ENCODE measurements at places on chromosomes 5 and 9.

- no peak for DNase-seq
Observed at GRCh38 chr9:86557063-86557766, 203.0 kb upstream of the TUT7 start.

GRCh38 chr9:4567601-4568000 lies 77.3 kb downstream of the SLC1A1 start:
- no peak for DNase-seq

DNA sequence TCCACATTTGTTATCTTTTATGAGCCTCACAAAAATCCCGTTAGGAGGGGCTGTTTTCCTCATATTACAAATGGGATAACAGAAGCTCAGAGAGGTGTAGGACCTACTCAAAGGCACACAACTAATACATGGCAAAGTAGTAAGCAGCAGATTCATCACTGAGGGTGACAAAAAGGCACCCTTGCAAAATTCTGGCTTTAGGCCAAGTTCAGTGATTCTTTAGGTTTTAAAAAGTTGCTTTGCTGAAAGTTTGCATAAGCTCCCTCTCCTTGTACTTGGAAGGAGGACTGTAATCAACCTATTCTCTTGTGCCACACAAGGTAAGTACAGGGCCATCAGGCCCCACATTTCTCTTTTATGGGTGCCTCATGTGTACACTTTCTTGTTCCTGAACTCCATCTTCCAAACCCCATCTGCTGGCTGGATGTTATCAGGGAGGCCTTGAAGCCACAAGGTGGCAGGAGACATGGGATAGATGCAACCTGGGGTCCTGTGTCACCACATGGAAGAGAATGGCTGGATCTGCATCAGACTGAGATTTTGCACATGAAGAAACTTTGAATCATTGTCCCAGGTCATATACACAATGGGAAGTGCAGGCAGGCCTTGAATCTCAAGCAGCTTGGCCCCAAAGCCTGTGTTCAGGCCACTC lies 311.6 kb downstream of the MSX2 start:
- no peak for DNase-seq

GRCh38 chr9:69931340-69931739 lies 110.7 kb downstream of the CFAP95 start:
- no peak for DNase-seq

DNA sequence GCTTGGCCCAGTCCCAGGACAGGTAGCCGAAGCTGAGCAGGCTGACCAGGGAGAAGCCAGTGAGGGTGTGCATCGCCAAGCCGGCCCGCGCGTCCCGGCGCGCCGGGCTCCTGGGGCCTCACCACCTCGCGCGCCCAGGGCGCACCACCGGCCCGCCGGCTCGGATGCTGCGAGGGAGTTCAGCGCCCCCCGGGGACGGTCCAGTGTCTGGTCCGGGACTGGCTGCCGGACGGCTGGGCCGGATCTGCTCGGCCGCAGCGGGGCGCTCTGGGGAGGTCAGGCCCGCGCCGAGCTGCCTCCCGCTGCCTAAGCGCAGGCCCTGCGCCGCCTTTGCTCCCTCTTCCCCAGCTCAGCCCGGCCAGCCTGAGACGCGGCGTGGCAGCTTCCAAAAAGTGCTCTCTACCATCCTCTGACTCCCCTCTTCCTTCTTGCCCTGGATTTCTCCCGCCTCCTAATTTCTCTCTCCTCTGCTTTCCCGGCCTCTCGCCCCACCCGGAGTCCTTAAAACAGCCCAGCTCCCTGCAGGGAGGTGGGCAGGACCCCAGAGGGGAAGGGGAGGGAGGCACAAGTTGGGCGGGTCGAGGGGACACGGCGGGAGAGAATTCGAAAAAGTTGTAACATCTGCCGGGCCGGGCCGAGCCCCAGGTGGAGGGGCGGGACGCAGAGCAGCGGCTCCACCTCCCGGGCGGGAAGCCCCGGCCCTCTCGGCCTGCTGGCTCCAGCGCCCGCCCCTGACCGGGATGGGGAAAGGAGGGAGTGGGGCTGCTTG lies at the start of gene ARSI:
ARSI (minus strand) TSS at position 605 of the 769 bp plus-strand sequence; CDS start at position 73, 532 bp downstream.
- DNase-seq, result no peak

DNA sequence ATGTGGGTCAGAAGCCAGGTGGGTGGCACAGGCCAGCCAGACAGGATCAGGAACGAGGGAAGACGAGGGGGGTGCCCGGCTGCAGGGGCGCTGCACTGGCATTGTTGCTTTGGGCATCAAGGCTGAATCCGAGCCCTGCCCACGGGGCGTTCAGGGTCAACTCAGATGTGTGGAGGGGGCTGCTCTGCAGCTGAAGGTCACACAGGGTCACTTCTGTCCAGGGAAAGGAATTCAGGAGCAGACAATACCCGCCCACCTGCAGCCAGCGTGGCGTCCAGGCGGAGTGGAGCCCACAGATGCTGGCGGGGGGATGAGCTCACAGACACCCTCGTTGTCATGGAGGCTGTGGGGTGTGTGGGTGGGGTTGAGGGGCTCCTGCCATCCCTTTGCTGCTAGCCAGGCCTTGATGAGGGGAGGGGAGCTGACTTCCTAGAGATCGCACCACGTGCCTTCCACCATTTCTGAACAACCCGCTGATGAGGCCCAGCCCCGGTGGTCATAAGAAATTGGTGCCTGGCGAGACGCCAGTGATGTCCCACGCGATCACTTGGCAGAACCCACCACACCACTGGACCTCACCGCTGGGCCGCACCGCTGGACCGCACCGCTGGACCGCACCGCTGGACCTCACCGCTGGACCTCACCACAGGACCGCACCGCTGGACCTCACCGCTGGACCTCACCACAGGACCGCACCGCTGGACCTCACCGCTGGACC lies 31.2 kb downstream of the MRPL36 start:
- DNase-seq, result no peak

DNA sequence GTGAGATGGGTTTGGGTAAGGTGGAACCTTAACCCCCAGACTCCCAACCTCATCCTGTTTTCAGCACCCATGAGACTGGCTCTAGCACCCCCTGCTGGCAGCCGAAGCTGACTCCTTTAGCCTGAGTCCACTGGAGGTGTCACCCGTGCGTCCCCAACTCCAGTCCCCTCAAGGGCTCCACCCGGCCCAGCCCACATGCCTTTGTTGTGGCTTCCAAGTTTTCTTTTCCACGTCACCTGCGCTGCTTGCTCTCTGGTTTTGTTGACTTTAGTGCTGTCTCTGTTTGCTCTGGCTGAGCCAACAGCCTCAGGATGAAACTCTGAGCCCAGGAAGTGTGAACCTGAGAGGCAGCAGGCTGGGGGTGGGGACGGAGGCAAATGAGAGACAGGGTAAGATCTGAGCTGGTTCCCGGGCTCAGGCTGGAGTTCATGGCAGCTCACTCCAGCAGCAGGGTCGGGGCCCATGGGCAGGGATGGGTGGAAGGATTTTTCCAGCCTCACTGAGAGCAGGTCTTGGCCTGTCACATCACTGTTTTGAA lies 13.2 kb upstream of the AQP7 start:
- peak; percentile 44 for DNase-seq

DNA sequence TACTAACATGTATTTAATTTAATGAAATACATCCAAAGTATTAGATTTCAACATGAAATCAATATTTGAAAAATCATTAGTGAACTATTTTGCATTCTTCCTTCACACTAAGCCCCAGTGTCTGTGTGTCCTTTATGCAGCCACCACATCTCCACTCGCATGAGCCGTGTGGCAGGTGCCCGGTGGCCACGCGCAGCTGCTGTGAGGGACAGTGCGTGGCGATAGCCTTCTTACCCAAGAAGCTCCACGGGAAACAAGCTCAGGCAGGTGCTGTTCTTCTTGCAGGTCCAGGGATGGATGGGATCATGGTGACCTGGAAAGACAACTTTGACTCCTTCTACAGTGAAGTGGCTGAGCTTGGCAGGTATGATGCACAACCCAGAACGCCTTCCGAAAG lies 79.3 kb upstream of the OTULINL start:
- DNase-seq, result no peak

DNA sequence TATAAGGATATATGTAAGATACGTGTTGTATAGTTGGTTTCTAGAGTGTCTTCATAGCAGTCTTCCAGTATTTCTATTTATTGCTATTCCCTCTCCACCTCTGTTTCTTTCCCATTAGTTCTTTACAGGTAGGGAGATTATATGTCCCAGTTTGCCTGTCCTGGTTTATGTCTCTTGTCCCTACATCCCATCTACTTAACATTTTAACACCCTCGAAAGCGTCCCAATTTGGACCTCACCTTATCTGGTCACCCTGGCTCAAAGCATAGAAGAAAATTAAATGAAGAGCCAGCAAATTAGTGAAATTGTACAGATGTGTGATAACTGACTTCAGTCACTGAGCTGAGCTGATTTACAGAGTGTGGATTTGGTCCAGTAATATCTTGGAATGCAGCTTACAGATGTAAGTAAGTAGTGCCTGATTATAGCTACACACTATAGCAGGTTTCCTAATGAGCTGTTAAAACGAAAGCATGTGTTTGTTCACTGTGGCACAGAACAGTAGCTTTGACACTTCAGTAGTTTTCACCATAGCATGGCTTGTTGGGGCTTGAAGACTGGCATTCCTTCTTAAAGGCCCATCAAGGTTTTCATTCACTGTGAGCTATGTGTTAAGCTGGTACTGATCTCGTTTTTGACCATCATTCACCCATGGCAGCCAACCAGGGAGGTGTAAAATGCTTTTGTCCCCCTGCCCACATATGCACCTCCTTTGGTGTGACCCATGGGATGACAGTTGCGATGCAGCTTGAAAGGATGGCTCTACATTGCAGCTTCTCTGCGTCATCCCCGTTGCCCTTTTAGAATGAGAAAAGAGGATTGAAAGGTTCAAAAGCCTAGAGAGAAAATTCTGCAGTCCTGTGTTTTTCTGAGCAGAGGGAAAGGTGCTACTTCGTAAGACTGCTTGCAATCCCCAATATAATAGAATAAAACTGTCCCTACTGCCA lies 192.1 kb upstream of the DMRT1 start:
- DNase-seq, result no peak

- DNase-seq, result no peak
Observed at GRCh38 chr5:151739395-151739794, 19.0 kb downstream of the ATOX1 start.

- no peak for DNase-seq
Observed at GRCh38 chr9:138038244-138038671, 160.7 kb downstream of the CACNA1B start.

DNA sequence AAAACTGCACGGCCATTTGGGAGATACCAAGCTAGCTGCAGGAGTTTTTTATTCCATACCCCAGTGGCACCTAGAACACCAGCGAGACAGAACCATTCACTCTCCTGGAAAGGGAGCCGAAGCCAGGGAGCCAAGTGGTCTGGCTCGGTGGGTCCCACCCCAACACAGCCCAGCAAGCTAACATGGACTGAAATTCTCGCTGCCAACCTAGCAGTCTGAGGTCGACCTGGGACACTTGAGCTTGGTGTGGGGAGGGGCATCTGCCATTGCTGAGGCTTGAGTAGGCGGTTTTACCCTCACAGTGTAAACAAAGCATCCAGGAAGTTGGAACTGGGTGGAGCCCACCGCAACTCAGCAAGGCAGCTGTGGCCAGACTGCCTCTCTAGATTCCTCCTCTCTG lies 108.9 kb upstream of the CHD1 start:
- DNase-seq, result no peak

DNA sequence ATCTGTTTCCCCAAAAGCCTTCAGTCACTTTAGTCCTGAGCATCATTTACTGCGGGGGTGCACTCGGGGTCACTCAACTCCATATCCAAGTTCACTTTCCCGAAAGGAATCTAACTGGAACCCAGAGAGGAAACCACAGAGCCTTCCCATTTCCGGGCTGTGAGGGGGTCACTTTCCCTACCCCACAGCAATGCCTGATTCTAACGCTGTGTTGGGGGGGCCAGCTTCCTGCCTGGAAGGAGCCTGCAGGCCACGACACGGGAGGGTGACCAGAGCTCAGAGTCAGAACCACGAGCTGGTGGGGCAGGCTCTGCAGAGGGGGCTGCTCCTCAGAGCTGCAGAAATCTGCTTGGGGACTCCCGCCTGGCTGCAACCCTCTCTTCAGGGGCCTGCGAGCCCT lies 20.3 kb downstream of the BRD9 start:
- DNase-seq, result no peak

DNA sequence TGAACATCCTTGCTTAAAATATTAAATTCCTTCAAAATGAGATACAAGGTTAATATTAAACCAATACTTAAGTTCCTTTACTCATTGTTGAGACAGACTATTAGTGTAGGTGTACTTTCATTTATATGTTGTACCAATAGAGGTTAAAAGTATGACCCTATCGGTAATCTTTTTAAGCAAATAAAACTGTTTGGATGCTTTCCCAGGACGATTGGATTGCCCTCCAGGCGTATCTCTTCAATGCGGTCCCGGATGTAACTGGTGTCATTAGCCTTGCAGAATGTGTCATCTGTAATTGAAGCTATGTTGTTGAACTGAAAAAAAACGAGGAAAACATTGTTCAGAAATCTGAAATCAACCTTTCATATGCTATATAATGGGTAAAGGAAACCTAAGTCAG lies 18.9 kb downstream of the OGN start:
- DNase-seq, result no peak

DNA sequence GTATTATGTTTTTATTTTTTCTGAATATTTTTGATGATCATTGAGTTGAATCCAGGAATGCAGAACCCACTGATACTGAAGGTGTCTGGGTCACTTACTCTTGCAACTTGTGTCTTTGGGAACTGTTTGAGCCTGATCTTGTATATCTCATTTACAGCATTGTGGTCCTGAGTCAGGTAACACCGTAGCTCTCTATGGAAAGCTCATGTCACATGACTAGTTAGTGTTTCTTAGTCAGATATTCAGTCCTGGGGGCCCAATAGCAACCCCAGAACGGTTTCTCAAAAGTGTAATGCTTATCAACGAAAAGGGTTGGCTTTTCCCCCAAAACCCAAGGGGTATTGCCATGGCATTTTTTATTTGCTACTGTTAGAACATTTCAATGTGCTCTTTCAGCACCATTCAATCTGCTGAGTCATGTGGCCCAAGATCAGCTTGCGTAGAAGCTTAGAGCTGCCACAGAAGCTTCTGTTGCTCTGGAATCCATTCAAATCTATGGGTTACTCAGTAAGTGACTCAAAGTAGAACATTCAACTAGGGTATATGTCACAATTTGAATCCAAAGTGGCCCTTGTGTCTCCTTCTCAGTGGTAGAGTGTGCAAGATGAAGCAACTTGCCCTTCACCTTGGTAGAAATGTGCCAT lies 12.1 kb upstream of the PTAR1 start:
- no peak for DNase-seq

- DNase-seq, result no peak
Observed at GRCh38 chr9:99964336-99964735, 57.9 kb downstream of the STX17 start.

GRCh38 chr9:107542411-107543157 lies 53.0 kb upstream of the KLF4 start:
- DNase-seq, result no peak

- no peak for DNase-seq
Observed at GRCh38 chr9:6931913-6932312, 174.1 kb downstream of the KDM4C start.

DNA sequence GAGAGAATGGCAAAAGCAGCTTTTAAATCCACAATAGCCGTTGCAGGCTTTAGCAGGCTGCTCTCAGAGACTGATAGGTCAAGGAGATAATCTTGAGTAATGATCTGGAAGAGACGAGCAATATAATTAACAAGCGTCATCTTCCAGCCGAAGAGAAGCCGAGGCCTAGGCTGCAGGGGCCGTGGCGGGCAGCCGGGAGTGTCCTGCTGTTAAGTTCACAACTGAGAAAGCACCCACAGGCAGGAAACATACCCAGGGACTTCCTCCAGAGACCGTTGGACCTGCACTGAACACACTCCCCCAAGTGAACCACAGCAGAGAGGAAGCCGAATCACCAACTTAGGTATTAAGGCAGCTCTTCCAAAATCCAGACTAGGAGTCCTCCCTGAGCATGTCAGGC lies 182.3 kb downstream of the IRX2 start:
- DNase-seq, result no peak

GRCh38 chr5:34009610-34010009 lies 1.8 kb upstream of the AMACR start:
- no peak for DNase-seq

Data from DMS79 treated with DMSO at 0.1 percent for 48 hours (cell line).